ENCODE measurements at places on chromosomes 2 and 18.

GRCh38 chr18:37334631-37335408, 230.8 kb downstream of the CELF4 start:
- DNase-seq: no peak

DNA sequence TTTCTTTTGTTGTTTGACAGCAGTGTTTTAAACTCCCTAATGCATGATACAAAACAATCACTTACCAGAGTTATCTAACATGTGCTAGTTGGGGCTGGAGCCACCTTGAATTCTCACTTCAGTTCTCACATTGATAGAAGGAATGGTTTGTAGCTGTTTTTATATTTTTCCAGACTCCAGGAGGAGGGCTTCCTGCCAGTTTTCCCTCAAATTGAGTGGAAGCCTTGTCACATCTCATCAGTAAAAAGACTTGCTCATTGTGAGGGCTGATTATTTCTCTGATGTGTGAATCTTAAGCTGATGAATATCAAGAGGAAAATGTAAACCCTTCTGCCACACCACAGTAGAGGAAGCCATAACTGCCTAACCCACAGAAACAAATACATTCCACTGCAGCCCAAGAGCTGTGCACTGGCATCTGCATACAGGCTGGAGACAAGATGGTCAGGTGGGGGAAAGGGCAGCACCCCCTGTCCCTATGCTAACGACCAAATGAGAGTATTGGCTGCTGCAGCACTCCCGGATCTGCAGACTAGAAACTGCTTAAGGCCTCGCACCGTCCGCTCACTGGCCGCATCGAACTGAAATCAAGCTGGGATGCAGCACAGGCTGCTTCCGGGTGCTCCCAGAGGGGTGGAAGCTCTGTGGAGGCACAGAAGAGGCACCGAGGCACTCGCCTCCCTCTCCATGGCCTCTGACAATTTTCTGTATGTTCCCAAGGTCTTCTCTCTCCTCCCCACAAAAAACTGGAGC, 73.7 kb upstream of the TPO start:
- DNase-seq: no peak

GRCh38 chr2:160041091-160041490, 21.3 kb downstream of the PLA2R1 start:
- DNase-seq: no peak

GRCh38 chr2:83851066-83851465, 608.0 kb downstream of the SUCLG1 start:
- DNase-seq: no peak

DNA sequence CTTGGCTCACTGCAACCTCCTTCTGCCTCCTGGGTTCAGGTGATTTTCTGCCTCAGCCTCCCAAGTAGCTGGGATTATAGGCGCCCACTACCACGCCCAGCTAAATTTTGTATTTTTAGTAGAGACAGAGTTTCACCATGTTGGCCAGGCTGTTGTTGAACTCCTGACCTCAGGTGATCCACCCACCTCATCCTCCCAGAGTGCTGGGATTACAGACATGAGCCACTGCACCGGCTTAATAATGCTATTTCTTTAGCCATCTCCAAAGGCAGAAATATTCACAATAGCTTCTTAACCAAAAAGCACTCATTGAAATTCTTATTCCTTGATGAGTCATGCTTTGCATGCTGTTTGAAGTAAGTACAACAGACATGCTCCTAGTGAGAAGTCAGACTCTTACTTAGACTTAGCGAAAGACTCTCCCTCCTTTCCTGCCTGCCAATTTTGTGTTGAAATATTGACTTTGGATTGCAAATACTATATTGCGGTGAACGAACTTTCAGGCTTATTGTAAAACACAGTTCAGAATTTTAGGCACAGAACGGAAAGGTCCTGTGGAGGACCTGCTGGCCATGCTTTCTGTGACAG, 4.4 kb downstream of the ACTR3 start:
- DNase-seq: no peak

GRCh38 chr18:56869189-56869777, 218.1 kb downstream of the WDR7 start:
- no peak for DNase-seq

- DNase-seq: no peak
Observed at GRCh38 chr2:237732790-237733381, 65.7 kb upstream of the RBM44 start.

DNA sequence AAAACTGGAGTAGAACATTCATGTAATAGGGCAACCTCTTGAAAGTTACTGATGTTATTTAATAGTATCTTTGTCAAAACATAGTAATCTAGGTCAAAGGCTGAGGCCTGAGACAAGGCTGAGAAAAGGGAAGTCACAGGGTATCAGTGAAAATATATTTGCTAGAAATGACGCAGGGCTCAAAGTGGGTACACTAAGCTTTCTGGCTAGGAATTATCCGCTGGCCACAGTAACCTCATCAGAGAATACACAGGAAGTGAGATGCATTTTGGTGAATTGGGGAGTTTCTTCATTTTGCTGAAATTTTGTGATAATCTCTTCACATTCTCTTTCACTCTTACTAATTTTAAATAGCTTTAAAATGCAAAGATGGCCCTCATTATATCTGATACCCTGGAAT, 206.8 kb downstream of the OTX1 start:
- DNase-seq: no peak

DNA sequence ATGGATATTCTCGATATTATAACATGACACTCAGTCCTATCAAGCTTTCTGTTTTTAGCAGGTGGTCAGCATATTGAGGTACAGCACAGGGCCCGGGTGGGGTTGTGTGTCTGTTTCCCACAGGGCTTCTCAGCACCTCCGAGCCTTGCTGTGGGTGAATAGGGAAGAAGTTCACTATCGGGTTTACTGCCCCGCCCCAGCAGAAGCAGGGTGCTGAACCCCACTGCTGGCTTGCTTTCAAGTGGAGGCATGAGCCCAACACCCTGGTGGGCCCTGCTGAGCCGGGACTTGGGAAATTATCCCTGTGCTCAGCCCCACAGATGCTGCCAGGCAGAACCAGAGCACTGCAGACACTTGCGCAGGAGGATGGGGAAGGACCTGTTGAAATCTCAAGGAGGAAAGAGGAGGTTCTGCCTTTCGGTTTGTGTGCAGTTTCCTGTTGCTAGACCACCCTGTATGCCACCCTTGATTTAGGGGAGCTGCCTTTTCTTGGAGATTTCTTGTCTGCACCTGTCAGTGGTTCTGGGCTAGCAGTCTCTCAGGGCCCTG, 270.3 kb upstream of the SALL3 start:
- no peak for DNase-seq

GRCh38 chr18:30971338-30971956, 71.1 kb downstream of the DSC3 start:
- no peak for DNase-seq

- no peak for DNase-seq
Observed at GRCh38 chr18:74942319-74942910, 266.5 kb downstream of the PTGR3 start.

Data from right forelimb (tissue), 1 donor.